ENCODE measurements at places on chromosomes 7 and 10. TPM values are rescaled to one million over a fixed set of nuclear protein-coding genes. Genes with fewer than 3 reads are reported as not detected.

The PAPOLB gene
- 0.02 TPM for polyA plus RNA-seq

The WIPF3 gene
- polyA plus RNA-seq = not detected

The GNAI1 gene
- 51.6 TPM for polyA plus RNA-seq

The AKR1C8 gene
- not detected for polyA plus RNA-seq

The ATP6V0A4 gene
- polyA plus RNA-seq = 0.06 TPM

The ATRNL1 gene
- polyA plus RNA-seq = not detected

The C7orf57 gene
- polyA plus RNA-seq = 0.07 TPM

The CNNM1 gene
- polyA plus RNA-seq = 1.3 TPM

Data from BJ (cell line).